ENCODE measurements at places on chromosomes 4 and X. TPM values are rescaled to one million over a fixed set of nuclear protein-coding genes. Genes with fewer than 3 reads are reported as not detected.

DNA sequence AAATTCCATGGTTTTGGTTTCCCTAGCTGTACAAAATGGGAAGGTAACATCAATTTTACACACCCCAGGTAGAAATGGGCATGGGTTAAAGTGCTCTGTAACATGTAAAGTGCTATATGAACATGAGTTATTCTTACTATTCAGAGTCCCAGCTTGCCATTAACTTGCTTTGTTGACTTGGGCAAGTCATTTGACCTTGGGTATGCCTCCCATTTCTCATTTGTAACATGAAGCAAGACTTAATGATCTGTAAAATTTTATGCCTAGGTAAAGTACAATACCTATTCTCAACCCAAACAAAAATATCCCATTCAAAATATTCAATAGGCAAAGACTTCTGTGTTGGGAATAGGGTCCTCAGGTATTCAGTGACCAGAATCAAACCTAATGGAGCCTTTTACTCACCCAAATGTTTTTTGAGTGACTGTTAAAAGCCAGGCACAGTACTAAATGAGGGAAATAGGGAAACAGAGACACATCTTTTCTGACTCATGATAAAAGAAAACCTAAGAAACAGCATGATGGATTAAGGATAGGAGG lies 126.6 kb downstream of the SH3RF1 start:
- no peak for DNase-seq

DNA sequence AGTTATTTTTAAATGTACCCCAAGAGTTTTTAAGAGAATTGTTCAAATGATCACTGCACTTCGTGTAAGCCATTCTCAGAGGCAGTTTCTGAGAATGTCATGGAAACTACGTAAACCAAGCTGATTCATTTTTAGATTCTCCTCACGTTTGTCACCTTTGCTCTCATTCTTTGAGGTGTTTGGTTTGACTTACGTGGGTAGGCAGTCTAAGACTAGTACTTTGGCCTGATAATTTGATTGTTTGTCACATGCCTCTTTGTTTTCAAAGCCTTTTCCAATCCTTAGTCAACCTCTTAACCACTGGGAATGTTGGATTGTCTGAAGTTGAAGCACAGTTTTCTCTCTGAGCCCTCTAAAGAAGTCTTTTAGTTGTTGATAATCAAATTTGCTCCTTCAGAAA lies 10.5 kb downstream of the SEPTIN11 start:
- peak; percentile 30 for DNase-seq

DNA sequence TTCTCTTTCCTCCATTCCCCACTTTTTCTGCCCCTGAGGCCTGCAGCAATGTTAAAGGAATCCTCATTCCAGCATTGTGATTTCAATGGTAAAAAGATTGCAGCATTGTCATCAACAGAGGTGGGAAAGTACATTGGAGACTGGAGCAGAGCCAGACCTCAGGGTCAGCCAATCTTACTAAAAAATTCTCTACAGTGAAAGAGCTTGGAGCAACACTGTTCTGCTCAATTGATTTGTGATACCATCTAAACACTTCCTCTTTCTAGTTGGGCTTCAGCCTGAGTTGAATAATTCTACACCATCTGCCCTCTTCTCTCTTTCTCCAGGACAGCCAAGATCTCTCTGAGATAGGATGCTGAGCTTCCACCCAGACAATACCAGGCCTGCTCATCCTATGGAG lies 176.5 kb downstream of the AR start:
- DNase-seq = no peak

DNA sequence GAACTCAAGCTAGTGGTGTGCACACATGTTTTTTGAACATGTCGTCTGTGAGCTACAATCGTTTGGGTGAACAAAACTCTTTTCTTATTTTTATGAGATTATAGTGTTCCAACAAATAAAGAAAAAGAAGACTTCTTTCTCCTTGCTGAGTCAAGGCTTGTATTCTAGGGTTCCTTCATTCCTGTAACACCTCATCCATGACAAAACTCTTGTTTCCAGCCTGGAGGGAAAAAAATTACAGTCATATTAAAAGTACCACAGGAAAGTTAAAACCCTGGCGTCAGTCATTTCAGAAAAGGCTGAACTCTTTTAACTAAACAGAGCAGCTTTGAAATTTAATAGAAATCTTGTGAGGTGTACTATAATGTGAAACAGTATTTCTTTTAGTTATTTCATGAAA lies 79.2 kb upstream of the BOD1L1 start:
- no peak for DNase-seq

DNA sequence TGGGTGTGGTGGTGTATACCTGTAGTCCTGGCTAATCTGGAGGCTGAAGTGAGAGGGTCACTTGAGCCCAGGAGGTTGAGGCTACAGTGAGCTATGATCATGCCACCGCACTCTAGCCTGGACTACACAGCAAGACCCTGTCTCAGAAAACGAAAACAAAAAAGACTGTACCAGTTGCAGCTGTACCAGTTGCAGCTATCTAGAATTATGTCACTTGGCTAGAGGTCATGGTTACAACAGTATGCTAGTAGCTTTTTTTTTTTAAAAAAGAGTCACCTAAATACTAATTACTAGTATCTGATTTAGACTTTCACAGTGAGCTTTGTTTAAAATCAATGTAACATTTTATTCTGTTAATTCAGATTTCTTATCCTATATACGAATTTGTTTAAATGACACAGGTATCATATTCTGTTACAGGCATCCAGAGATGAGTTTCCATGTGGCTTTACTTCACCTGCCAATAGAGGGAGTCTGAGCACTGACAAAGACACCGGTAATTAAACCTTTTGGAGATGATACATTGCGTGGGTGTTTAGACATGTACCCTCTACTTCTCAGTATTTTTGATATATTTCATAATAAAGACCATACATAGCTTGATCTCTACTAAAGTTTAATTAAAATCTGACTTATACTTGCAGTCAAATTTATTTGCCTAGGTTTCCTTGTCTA lies 100.2 kb upstream of the IL13RA1 start:
- DNase-seq = peak; percentile 32

- no peak for DNase-seq
Measured at GRCh38 chrX:3501833-3502535, 155.5 kb upstream of the MXRA5 start.

GRCh38 chr4:152011469-152011868 lies 250.7 kb upstream of the GATB start:
- no peak for DNase-seq

The FAM241A gene
- 0.91 TPM for total RNA-seq

DNA sequence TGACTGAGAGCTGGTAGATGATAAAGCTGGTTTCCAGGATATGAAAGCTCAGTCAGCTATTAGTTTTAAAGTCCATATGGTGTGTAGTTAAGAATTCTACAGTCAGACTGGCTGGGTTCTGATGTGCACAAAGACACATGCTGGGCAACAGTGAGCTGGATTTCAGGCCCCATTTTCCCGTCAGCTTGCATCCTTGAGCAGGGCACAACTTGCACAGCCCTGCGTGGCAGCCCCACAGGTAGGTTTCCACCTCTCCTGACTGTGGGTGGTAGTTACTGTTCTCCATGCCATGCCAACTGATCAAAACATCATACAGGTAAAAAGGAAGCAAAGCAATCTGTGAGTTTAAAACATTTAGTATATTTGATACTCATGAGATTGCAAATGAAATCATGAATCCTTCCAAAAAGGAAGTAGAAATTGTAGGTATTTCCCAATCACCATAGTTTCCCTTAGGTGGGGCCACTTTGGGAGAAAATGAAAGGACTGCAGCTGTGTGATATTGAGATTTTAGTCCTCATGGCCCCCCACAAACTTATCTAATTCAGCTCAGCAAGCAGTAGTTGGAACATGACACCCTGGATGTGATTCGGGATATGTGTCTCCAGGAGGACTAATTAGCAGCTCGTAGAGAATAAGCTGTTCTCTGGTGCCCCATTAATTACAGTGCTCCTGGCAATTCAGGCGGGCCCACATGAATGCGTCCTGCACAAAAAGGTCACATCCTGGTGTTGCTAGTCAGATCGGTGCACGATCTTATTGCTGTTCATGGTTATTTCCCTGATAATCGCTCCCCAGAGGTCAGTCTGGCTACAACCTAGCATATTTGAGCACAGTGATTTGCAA lies 42.4 kb upstream of the NOCT start:
- DNase-seq = no peak

GRCh38 chr4:124955476-124955875 lies 242.9 kb upstream of the ANKRD50 start:
- DNase-seq = no peak

GRCh38 chr4:6322067-6322760 lies 52.6 kb downstream of the WFS1 start:
- DNase-seq = no peak
